Caco-2 (cell line): ENCODE measurements at places on chromosomes 11 and 22. TPM values are rescaled to one million over a fixed set of nuclear protein-coding genes. Genes with fewer than 3 reads are reported as not detected.

CYP2D6 gene
- total RNA-seq: 1.7 TPM in 2 replicates

GAL gene
- total RNA-seq: 72.6 and 94.4 TPM in 2 replicates

DNA sequence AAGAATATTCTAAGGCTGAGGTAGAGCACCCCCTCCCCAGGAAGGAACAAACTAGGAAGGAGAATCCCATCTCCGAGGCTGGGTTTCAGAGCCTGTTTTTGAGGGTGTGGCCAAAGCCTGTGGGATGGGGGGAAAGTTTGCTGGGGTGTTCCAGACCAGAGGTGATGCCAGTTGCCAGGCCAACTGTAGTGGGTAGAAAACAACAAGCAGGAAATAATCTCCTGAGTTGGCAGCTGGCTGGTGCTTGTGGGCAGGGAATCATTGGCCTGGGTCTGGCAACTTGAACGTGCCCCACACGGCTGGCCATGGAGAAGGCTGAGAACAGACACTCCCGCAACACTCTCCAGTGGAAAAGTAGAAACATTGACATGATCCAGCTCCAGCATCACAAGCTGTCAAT, 385.6 kb downstream of the ETS1 start:
- H3K27ac ChIP-seq: no peak overlapping the region
- no peaks in the 10 kb centered on the region for H3K36me3 ChIP-seq
- no peak overlapping the region for H3K4me3 ChIP-seq
- DNase-seq: no peak
- no peaks in the 10 kb centered on the region for H3K4me1 ChIP-seq

- no peaks in the 10 kb centered on the region for H3K36me3 ChIP-seq
- no peak overlapping the region for H3K27ac ChIP-seq
- peak; percentile 21 for DNase-seq
- H3K4me3 ChIP-seq: no peak overlapping the region
These were observed 78.2 kb upstream of the NARS2 start for GRCh38 chr11:78652843-78653239.
